ENCODE measurements at places on chromosomes 1 and 21.

GRCh38 chr1:110184446-110184845 lies 25.7 kb upstream of the KCNC4 start:
- peak; percentile 60 for DNase-seq

DNA sequence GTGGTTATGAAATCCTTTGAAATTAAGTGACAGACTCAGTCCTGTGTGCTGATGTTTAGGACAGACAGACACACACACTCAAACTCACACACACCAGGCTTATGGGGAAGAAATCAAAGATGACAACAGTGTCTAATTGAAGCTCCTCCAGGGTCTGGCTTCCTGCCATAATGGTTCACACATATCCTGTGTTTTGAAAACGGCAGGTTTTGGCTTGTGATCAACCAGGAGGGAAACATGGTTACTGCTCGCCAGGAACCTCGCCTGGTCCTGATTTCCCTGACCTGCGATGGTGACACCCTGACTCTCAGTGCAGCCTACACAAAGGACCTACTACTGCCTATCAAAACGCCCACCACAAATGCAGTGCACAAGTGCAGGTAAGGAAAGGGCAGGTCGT lies 4.6 kb downstream of the MTARC1 start:
- no peak for DNase-seq

DNA sequence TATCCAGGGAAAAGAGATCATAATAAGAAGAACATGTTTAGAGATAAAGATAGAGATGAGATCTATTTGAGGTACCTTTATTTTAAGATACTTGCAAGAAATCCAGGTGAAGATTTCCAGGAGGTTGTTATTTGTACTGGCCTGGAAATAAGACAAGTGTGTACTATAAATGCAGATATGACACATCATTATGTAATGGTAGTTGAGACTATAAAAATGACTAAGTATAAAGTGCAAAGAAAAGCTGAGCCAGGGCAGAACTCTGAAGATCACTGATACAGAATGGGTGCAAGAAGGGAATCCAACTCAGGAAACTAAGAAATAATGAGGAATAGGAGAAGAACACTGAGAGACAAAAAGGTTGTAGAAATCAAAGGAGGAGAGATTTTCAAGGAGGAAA lies 378.2 kb upstream of the PBX1 start:
- DNase-seq, result no peak

DNA sequence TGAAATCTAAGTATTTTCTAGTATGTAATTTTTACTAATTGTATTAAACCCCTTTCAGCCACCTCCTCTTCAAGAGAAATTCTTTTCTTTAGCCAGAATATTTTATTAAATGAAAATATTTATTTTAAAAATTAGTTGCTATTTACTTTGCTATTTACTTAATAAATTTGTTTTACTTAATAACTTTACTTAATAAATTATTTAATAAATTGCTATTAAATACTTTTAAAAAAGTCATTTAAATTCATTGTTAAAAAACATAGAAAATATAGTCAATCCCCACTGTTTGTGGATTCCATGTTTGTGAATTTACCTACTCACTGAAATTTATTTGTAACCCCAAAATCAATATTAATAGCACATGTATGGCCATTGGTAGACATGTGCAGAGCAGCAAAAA lies 105.6 kb downstream of the ATP1B1 start:
- no peak for DNase-seq

- no peak for DNase-seq
These were observed 253.8 kb downstream of the PCP4 start for GRCh38 chr21:40120940-40121575.

DNA sequence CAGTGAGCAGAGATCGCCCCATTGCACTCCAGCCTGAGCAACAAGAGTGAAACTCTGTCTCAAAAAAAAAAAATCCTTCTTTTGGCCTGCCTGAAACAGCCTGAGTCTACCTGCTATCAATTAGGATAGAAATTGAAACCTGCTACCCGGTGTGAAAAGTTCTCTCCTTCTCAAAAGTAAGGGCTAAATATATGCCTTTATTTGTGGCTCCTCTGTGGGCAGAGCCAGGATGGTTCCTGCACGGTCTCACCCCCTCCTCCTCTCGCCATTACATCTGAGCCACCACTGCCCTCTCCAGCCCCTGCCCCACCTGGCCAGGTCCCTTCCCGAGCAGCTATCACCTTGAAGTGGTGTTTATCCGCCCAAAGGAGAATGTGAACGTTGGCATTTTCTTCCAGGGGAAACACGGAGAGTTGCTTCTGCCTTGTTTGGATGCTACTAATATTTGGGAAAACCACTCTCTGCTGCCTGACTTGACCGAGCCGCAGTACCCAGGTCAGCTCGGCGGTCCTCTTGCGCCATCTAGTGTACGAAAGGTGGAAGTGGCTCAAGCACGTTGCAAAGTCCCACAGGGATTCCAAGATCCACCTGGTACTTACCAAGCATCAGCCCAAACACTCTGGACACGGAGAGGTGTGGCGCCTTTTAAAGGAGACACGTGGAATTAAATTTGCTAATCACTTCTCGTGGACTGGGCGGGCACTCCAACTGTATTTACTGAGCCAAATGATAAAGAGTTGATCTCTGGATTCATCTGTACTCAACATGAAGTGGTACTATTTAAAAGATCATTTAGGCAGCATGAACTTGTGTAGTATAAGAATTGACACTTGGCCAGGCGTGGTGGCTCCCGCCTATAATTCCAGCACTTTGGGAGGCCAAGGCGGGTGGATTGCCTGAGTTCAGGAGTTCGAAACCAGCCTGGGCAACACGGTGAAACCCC lies 31.9 kb downstream of the SETD4 start:
- peak; percentile 75 for DNase-seq

GRCh38 chr1:48790397-48790796 lies 13.7 kb upstream of the BEND5 start:
- DNase-seq, result no peak

DNA sequence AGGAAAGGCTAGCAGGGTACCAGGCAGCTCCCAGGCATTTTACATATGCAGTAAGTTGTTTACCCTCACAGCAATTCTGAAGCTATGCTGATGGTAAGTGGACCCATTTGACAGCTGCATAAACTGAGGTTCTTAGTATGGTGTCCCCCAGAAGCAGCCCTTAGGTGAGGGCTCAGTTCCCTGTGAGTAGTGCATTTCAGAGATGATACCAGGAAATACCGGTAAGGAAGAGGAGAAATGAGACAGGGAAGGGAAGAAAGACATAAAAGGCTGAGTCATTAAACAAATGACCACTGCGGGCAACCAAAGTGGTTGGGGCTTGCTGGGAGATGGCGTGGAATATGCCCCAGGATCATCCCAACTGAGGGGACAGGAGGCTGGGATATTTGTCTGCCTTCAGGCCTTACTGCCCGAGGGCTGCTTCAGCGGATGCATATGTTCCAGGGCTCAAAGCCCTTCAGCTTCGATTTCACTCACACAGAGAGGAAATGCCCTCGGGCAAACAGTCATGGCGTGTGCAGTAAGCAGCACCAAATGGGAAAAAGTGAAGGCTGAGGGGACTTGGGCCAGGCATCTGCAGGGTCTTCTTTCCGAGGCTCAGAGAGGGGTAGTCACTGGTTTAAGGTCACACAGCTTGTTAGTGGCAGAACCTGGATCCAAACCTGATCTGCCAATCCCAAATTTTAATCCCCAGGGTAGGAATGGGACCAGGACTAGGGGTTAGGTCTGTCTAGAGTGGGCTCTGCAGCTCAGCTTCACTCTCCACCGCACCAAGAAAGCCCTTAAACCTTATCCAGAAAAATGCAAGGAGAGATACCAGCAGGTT lies 133.7 kb upstream of the RUNX3 start:
- DNase-seq, result no peak

GRCh38 chr1:27656157-27656893 lies 15.7 kb downstream of the IFI6 start:
- peak; percentile 92 for DNase-seq

DNA sequence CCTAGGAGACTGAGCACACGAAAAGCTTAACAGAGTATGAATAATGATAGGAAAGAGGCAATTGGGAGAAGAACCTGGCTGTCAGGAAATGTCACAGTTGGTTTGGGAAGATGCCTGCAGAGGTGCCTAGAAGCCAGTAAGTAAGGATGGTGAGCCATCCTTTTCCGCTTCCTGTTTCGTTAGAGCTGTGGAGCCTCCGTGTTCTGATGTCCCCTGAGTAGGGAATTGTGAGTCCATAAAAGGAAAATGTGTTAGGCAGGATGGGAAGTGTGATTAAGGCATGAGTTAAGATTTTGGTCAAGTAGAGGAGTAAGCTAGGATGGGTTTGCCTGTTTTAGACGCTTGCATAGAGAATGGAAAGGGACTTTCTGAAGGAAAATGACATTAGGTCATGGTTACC lies 9.0 kb downstream of the CLIC4 start:
- DNase-seq, result no peak

Data from inflammatory macrophage (primary cell).